T1000 (cell line): ENCODE measurements at places on chromosomes 2 and 18.
A peak's percentile ranks its signal among the peaks of the same experiment; 100 is the strongest.

DNA sequence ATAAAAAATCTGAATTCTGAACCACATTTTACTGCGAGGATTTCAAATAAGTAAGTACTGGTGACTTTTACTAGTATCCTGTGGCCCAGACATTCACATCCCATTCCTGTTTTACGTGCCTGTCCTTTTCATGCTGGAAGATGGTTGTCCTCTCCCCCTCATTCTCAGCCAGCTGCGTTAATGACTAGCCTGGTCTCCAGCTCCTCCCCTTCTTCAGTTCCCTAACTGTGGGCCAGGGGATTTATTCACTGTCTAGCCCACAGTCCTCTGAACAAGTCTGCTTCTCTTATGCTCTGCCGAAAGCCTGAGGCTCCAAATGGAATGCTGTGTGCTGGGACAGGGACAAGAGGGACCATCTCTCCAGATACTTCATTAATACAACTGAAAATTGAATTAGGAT, 373.9 kb downstream of the PTPRM start:
- no peak for DNase-seq

- no peak for DNase-seq
These were observed 85.6 kb upstream of the ST3GAL5 start for GRCh38 chr2:85974390-85974789.

- DNase-seq = no peak
These were observed 33.5 kb upstream of the EML4 start for GRCh38 chr2:42135381-42136312.

GRCh38 chr18:73826098-73826497, 321.5 kb downstream of the FBXO15 start:
- DNase-seq = no peak

DNA sequence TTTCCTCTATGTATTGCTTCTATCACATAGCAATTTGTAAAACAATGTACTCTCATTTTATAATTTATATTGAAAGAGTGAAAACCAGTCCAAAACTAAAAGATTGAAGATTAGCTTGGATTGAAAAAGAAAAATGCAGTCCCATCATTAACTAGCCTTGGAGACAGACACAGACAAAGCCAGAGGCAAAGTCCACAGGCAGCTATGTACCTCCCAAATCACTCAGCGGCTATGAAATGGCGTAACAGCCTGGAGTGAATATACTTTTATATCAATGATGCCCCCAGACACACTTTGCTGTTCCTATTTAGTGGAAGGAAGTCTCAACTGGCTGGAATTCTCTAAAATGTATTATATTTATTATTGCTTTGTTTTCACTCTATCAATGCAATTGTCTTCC, 33.6 kb upstream of the DOK6 start:
- DNase-seq = no peak

- DNase-seq = no peak
These were observed 1.1 kb downstream of the MAPK4 start for GRCh38 chr18:50560681-50561629.

GRCh38 chr2:185335879-185336278, 402.7 kb upstream of the FSIP2 start:
- DNase-seq = no peak

DNA sequence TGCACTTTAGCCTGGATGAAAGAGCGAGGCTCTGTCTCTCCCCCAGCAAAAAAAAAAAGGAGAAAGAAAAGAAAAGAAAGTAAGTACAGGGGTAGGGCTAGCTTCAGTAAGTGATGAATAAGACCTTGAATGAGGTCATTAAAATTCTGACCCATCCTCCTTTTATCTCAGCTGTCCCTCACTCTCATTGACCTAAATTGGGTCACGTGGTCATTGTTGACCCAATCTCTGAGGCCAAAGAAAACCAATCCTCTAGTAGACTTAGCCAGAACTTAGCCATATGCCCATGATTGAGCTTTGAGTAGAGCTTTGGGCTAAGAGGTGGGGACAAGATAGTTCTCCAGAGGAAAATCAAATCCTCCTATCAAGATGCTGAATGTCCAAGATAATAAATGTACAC, 149.3 kb downstream of the PDE11A start:
- DNase-seq = no peak

- no peak for DNase-seq
These were observed 78.6 kb upstream of the FN1 start for GRCh38 chr2:215514516-215514915.

DNA sequence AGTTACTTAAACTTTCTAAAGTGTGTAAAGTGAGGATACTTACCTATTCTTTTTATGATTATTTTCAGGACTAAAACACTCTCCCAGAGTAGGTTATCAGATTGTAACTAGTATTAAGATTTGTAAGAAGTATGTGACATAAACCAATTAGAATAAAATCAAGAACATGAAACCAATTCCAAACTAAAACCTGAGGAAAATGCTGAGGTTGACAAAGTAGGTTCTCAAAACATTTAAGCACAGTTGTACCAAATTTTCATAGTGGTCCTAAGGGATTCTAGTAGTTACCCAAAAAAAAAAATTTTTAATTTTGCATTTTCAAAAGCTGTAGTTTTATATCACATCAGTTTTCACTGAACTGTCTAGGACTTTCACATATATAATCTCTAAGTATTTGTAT, 157.3 kb downstream of the MEMO1 start:
- no peak for DNase-seq

DNA sequence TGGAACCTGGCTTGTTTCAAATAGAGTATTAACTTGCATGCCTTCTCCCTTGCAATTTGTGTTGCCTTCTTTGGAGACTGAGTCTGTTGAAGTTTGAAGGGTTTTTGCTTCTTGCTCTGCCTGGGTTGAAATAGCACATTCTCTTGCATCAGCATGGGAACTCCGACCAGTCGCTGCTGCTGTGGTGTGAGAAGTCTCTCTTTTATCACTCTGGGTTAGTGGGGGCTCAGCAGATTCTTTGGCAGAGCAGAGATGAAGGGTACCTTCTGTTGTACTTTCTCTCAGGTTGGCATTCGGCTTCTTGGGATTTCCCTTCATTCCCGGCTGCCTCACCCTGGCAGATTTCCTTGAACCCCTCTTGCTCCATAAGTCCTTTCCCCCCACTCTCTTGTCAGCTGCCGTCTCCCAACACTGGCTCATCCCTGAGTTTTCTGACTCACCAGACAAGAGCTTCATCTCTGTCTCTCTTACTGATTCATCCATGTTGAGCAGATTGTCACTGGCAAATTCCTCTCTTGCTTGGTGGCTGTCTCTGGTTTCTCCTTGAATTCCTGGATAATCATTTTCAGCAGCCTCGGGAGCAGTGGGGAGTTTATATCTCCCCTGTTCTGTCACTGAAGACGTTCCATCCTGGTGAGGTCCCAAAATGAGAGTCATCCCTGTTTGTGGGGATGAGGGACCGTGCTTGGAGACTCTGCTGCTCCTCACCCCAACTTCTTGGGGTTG, 49.9 kb downstream of the ALPK2 start:
- peak; percentile 50 for DNase-seq

- peak; percentile 45 for DNase-seq
These were observed 483 bp downstream of the OSBPL6 start for GRCh38 chr2:178194600-178195389.

DNA sequence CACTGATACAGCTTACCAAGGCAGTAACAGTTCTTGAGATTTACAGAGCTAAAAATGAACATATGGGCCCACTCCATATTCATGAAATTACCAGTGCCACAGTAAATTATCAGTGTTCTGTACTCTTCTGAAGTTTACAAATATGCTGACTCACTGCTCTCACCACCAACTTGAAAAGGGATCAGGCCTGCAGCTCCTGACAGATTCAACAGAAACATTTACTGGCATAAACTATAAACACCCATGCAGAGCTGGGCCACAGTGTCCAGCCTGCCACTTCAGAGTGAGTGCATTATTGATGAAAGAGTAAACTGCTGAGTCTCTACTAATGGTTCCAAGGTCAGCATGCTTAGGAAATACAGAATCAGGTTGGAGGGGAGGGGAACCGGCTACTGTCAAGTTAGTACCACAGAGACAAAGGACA, 83.1 kb downstream of the FARSB start:
- no peak for DNase-seq

DNA sequence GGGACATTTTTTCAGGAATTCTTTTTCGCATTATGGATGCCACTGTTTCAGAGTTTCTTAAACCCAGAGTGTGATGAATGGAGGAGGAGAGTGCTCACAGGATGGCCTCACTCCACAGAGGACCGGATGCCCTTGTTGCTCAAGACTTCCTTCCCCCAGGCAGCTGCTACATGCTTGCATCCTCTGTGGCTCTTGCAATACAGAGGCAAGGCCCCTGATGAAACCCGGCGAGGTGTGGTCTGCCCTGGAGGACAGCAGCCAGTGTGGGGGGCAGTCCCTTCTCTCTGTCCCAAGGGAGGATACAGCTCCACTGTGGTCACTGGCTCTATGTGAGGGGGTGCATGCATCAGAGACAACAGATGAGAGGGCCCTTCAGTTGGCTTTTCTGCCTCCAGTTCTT, 109.6 kb downstream of the SH3RF3 start:
- peak; percentile 32 for DNase-seq

DNA sequence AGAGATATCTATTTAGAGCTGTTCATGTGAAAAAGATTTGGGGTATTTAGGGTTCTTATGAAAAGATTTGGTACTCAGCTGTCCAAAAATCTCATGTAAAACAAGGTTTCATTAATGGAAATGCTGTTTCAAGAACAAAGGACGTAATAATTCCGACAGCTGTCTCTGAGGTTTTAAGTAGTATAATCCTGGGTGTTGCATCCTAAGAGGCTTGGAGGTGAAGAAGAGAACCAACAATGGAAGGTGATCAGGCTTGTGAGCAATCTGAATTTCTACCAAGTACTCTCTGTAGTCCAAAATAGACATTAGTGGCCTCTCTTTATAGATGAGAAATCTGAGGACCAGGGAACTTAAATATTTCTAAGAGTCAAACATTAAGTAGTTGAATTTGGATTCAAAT, 205.1 kb downstream of the BABAM2 start:
- no peak for DNase-seq

DNA sequence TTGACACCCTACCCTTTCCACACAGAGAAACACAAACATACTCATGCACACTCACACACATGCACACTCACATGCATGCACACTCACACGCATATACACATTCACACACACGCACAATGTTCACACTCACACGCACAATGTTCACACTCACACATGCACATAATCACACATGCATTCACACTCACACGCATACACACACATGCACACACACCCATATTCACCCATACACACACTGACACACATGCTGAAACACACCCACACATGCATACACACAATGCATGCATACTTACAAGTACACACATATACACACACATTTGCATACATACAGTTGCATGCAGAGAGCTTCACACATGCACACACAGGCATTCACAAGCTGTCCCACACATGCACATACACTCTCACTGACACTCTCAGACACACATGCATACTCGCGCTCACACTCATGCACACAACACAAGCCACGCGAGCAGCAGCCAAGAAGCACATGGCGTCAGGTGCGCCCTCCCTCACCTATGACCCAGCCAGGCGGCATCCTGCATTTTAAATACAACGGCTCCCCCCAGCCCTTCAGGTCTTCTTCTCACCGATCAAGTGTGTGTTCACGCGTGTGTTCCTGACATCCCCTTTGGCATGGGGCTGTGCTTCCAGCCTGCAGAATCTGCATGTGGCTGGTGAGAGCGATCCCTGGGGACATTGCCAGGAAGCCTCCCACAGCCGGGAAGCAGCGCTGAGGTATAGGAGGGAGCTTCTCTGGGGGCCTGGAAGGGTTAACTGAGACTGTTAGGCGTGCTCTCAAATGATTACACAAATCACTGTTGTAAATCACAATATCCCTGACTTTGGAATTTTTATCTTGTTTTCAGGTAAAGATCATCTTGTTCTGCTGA, 195.1 kb downstream of the RTP5 start:
- DNase-seq = no peak
